Foreskin melanocyte (primary cell): ENCODE measurements at places on chromosomes 11 and 22.

DNA sequence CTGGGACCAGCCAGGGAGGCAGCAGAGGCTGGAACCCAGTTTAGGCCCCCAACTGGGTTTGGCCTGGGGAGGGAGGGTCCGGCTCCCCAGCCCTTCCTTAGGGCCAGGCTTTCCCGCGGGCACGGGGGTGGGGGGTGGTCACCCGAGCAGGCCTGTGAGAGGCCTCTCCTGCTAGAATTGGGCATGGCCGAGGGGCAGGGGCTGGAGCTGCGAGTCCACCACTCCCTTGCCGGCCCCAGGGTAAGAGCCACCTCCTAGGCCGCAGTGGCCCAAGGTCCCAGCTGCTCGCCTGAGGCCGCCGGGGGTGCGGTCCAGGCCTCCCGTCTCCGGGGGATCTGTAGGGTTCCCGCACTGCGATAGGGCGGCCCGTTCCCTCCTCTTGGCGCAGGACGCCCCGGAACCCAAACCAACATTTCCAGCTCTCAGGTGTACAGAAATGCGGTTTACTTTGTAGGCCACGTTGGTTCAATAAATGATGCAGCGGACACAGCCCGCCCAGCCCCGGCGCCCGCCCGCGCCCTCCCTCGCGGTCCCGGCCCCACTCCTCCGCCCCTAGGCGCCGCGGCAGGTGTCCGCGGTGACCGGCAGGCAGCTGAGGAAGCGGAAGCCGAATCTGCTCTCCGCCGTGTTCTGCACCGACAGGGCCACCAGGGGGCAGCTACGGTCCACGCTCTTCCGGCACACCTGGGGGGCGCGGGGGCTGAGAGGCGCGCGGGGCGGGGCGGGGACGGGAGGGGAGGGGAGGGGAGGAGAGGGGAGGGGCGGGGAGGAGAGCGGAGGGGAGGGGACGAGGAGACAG lies 5.9 kb downstream of the LMNTD2 start:
- DNase-seq: no peak

- no peak for DNase-seq
These were observed 19.5 kb downstream of the CLTCL1 start for GRCh38 chr22:19271856-19272535.

DNA sequence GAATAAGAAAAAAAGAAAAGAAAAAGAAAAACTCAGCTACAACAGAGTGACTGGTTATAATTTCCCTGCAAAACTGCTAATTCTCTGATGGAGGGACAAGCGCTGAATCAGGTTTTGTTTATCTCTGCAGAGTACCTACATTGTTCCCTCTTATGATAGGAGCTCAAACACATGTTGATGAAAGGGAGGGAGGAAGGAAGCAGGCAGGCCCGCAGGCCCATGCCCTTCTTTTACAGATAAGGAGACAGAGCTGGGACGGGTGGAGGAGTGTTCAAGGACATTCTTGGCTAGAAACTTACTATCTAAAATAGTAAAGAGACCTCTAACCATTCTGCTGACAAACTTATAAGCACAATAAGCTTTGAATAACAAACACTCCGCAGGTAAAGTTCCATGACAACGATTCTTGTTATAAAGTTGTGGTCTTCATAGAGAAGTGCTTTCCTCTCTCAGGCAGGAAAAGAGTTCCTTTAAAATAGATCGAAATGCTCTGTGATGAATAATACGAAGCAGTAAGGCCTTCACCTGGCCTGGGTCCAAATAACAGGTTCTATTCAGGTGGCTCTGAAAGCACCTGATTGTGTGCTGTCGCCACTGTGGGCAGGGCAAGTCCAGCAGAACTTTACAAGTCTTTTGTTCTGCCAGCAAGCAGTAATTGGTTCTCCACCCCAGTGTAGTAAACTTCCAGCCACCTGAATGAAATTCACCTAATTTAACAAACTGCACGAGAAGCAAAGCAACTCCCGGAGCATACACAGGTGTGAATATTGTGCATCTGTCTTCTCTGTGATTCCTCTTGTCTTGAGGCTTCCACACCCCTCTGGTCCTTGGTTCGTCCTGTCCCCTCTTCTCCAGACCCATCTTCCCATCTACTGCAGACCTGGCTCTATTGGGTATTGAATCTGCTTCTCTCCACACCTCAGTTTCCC lies 15.3 kb upstream of the MICAL2 start:
- no peak for DNase-seq

- no peak for DNase-seq
These were observed 544.4 kb downstream of the OPCML start for GRCh38 chr11:132987936-132988335.

GRCh38 chr11:2830886-2831285 lies 54.7 kb downstream of the CDKN1C start:
- no peak for DNase-seq
